ENCODE measurements at places on chromosomes 4 and X.

- DNase-seq = no peak
These were observed 1058.3 kb upstream of the SLIT2 start for GRCh38 chr4:19193274-19193981.

DNA sequence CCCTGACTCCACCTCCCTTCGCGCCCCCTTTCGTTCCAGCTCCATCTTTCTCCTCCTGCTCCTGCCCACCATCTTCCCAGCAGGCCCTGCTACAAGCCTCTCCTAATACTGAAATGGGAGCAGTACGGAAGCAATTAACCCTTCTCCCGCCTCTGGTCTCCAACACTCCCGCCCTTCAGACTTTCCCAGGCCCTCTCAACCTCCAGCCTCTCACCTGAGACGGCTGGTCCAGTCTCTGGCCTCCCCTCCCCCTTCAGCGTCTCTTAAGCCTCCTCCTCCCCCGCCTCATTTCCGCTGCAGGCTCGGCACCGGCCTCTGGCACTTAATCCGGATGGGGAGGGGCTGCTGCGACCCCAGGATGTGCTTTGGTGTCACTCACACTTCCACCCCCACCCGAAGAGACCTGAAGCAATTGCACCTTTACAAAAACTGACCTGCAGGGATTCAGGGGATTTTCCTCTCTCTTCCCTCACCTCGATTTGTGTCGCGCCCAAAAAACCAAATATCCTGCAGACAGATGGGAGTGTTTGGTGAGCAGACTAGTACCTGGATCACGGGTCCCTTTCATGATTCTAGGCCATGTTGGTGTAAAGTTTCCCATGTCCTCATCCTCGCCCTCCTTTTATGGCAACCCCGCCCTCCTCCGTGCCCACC lies 657 bp downstream of the TCEAL8 start:
- DNase-seq = no peak

GRCh38 chr4:101967697-101968346 lies 177.3 kb downstream of the BANK1 start:
- DNase-seq = no peak

GRCh38 chr4:45063696-45064095 lies 337.3 kb upstream of the GNPDA2 start:
- no peak for DNase-seq

Data from AG09309 (cell line).